ENCODE measurements at places on chromosomes 6 and 20. TPM values are rescaled to one million over a fixed set of nuclear protein-coding genes. Genes with fewer than 3 reads are reported as not detected.

Gene CTCFL
- polyA plus RNA-seq: 0.11 TPM

Gene LPA
- 0.10 TPM for polyA plus RNA-seq

Gene PEDS1
- polyA plus RNA-seq: 53.5 TPM

Gene RHAG
- 0.04 TPM for polyA plus RNA-seq

Gene AFG1L
- 1.0 TPM for polyA plus RNA-seq

Gene VGLL2
- polyA plus RNA-seq: 0.21 TPM

Gene PLCB1
- polyA plus RNA-seq: 2.5 TPM

Gene ARMH2
- not detected for polyA plus RNA-seq

Measured in adipose tissue (tissue), 3 donors.